Colonic mucosa (tissue), 4 donors: ENCODE measurements at places on chromosomes 6 and 20. TPM values are rescaled to one million over a fixed set of nuclear protein-coding genes. Genes with fewer than 3 reads are reported as not detected.

DNA sequence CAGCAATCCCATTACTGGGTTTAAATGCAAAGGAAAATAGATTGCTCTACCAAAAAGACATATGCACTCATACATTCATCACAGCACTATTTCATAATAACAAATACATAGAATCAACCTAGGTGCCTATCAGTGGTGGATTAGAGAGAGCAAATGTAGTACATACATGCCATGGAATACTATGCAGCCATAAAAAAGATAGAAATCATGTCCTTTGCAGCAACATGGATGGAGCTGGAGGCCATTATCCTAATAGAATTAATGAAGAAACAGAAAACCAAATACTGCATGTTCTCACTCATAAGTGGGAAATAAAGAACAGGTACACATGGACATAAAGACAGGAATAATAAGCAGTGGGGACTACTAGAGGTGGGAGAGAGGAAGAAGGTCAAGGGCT, 70.7 kb upstream of the MLIP start:
- no peak for DNase-seq
- H3K27me3 ChIP-seq, result no peaks in the 10 kb centered on the region

DNA sequence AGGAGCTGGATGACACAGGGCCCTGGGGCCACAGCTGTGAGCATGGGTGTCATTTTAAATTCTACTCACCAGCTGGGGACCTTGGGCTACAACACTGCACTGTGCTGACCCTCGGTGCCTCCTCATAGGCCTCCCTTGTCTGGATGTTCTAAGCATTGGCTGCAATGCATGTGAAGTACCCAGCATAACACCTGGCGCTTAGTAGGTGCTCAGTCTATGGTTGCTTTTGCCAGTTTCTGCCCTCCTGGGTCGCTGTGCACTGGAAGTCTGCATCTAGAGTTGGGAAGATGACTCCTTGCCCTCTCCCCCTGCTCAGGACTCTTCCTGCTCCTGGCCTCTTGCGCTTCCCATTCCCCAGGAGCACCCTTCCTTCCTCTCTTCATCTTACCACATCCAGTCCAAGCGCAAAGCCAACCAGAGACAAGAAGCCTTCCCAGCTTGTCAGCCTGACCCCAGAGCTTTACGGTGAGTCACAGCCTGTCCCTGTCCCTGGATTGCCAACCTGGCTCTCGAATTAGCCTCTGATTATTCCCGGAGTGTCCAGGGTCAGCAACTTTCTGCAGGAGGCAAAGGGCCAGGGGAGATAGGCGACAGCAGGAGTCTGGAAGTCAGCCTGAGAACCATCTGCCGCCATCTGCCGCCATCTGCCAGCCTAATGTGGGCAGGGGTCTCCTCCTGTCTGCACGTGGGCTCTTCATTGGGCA, 8.8 kb downstream of the SLC13A3 start:
- no peak overlapping the region for H3K27ac ChIP-seq
- H3K4me1 ChIP-seq, result no peaks in the 10 kb centered on the region
- no peaks in the 10 kb centered on the region for H3K36me3 ChIP-seq
- H3K4me3 ChIP-seq, result no peak overlapping the region

The IL17F gene
- 0.32 TPM for total RNA-seq

GRCh38 chr6:38686270-38687042, 16.5 kb downstream of the GLO1 start:
- no peaks in the 10 kb centered on the region for H3K27me3 ChIP-seq
- no peaks in the 10 kb centered on the region for H3K36me3 ChIP-seq
- no peak overlapping the region for H3K27ac ChIP-seq
- H3K4me1 ChIP-seq, result no peaks in the 10 kb centered on the region

The RNASET2 gene
- total RNA-seq, result 126 TPM

DNA sequence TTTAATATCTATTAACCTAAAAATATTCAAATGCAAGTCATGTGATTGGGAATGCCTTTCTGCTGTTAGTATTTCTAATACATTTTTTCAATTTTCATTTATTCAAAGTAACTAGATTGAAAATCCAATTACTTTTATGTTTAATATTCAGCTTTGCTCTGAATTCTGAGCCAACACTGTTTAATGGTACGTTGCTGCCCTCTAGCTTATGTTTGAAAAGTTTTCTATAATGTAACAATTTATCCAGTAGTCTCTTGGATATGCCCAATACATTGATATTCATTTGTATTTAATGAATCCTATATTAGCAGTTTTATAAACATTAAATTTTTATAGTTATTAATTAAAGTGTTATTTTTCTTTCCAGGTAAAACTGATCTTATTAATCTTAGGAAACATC, 47.4 kb downstream of the LGSN start:
- H3K36me3 ChIP-seq, result no peaks in the 10 kb centered on the region
- no peak overlapping the region for H3K27ac ChIP-seq
- no peaks in the 10 kb centered on the region for H3K4me1 ChIP-seq
- H3K4me3 ChIP-seq, result no peak overlapping the region
- no peaks in the 10 kb centered on the region for H3K27me3 ChIP-seq

- no peak overlapping the region for H3K27ac ChIP-seq
- no peak for DNase-seq
- no peaks in the 10 kb centered on the region for H3K36me3 ChIP-seq
- H3K4me1 ChIP-seq, result no peaks in the 10 kb centered on the region
Observed at GRCh38 chr6:148392671-148393070, 50.0 kb downstream of the SASH1 start.

GRCh38 chr6:166258854-166259276, 49.3 kb downstream of the PRR18 start:
- H3K36me3 ChIP-seq, result no peaks in the 10 kb centered on the region
- no peak overlapping the region for H3K4me3 ChIP-seq
- H3K4me1 ChIP-seq, result no peaks in the 10 kb centered on the region

The FANCE gene
- total RNA-seq, result 10.7 TPM

DNA sequence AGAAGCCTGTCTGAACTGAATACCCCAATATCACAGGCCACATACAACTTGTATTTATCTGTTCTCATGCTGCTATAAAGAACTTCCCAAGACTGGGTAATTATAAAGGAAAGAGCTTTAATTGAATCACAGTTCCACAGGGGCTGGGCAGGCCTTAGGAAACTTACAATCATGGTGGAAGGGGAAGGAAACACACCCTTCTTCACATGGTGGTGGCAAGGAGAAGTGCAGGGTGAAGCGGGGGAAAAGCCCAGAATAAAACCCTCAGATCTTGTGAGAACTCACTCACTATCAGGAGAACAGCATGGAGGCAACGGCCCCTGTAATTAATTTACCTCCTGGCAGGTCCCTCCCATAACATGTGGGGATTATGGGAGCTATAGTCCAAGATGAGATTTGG, 50.3 kb upstream of the FNDC1 start:
- no peaks in the 10 kb centered on the region for H3K36me3 ChIP-seq
- H3K4me3 ChIP-seq, result no peak overlapping the region
- no peak overlapping the region for H3K27ac ChIP-seq
- no peak for DNase-seq
- no peaks in the 10 kb centered on the region for H3K4me1 ChIP-seq

- no peak overlapping the region for H3K4me3 ChIP-seq
- DNase-seq, result no peak
- H3K4me1 ChIP-seq, result no peaks in the 10 kb centered on the region
Observed at GRCh38 chr6:46940433-46941226, 18.9 kb upstream of the ADGRF5 start.
